ENCODE measurements at places on chromosomes 1 and 21. TPM values are rescaled to one million over a fixed set of nuclear protein-coding genes. Genes with fewer than 3 reads are reported as not detected.

The S100A3 gene
- 4.6 TPM for total RNA-seq

The MTARC1 gene
- total RNA-seq, result 50.2 TPM

The EPHA8 gene
- 0.07 TPM for total RNA-seq

- H3K27ac ChIP-seq, result no peak overlapping the region
- H3K4me3 ChIP-seq, result no peak overlapping the region
- no peaks in the 10 kb centered on the region for H3K36me3 ChIP-seq
- H3K27me3 ChIP-seq, result no peaks in the 10 kb centered on the region
- DNase-seq, result no peak
- no peaks in the 10 kb centered on the region for H3K4me1 ChIP-seq
These were observed 100.9 kb downstream of the RUNX1 start for GRCh38 chr21:34948157-34948556.

DNA sequence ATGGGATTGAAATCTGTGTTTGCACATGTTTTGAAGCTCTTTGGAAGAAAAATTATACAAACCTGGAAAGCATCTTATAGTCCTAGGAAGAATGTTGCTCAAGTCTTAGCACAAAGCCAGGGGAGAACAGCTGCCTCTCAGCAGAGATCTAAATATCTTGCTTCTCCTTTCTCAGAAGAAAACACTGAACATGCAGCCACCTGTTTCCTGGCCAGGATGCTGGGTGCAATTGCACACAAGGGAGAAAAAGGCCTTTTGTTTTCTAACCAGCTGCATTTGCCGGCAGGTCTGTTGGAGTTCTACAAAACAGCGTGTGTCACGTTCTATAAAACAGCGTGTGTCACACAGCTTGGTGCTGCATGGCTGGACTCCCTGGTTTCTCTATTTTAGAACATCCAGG, 259.6 kb upstream of the PLD5 start:
- no peaks in the 10 kb centered on the region for H3K4me1 ChIP-seq
- H3K27me3 ChIP-seq, result peaks cover 89% of the 10 kb centered on the region
- H3K36me3 ChIP-seq, result no peaks in the 10 kb centered on the region

DNA sequence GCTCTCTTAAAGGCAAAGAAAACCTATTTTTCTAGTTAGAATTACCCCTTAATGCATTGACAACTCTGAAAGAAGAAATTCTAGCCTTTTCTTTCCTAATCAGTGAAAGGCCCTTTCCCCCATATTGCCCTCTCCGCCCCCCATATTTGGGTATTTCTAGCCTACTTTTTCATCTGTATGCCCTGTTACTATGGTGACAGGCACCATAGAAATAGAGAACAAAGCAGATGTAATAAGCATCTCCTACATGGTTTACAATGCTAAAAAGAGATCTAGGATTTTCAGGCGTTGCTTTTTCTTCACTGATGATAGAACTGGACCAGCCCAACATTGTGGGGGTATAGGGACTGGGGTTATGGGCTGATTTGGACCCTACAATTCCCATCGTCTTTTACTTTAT, 14.5 kb downstream of the LRRC8B start:
- no peaks in the 10 kb centered on the region for H3K36me3 ChIP-seq
- no peak for DNase-seq

The PTPRU gene
- total RNA-seq, result 25.7 TPM

GRCh38 chr1:53196017-53196484, 573 bp upstream of the CPT2 start:
- DNase-seq, result peak; percentile 32
- H3K36me3 ChIP-seq, result no peaks in the 10 kb centered on the region
- no peaks in the 10 kb centered on the region for H3K27me3 ChIP-seq
- H3K4me3 ChIP-seq, result peak overlapping the region; percentile 91
- H3K4me1 ChIP-seq, result peaks cover 23% of the 10 kb centered on the region

The ZNF687 gene
- 30.3 TPM for total RNA-seq

The INSRR gene
- not detected for total RNA-seq

The ZNF684 gene
- 2.1 TPM for total RNA-seq

DNA sequence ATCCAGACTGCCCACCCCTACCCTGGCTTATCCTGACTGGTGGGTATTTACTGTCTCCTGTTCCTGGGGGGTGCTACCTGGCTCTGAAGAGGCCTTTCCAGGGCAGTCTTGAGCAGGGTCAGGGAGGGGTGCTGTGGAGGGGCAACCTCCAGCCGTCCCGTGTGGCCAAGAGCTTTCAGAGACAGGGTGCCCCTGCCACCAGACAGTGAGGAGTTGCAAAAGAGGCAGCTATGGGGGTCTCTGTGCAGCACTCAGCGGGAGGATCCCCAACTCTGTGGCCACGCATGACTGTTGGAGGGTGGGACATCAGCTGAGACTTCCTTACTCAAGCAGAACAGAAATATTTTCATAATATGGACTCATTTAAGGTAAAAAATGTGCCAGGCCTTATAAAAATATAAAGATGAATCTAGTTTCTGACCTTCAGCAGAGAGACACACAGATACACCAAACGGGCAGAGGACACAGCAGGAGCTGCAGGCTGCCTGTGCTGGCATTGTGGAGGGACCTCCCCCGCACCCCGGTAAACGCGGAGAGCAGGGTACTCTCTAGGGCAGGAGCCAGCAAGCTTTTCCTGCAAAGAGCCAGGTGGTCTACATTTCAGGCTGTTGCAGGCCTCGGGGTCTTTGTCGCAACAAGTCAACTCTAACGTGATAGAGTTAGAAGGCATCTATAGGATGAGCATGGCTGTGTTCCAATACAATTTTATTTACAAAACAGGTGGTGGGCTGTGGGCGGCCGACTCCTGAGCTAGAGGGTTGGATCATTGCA, 252.6 kb downstream of the RHOU start:
- H3K4me1 ChIP-seq, result no peaks in the 10 kb centered on the region
- peaks cover 89% of the 10 kb centered on the region for H3K27me3 ChIP-seq
- no peak for DNase-seq
- H3K4me3 ChIP-seq, result no peak overlapping the region
- H3K36me3 ChIP-seq, result no peaks in the 10 kb centered on the region

DNA sequence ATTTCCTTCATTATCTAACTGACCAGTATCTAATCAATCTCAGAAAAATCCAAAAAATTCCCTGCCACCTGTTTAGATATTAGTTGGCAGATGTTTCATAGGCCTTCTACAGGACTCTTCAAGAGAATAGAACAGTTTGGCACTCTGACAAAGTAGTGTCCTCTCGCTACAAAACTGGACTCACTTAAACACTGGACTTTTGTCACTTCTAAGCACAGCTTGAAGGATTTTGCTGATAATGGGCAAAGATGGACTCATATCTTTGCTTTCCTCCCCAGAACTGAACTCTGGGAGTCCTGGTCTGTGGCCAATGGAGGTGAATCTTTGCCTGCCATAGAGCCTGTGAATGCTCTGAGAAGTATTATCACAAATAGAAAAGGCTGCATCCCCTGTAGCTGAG, 58.2 kb upstream of the ZNF326 start:
- no peak overlapping the region for H3K27ac ChIP-seq
- no peak for DNase-seq
- H3K4me1 ChIP-seq, result peaks cover 9% of the 10 kb centered on the region
- no peaks in the 10 kb centered on the region for H3K27me3 ChIP-seq
- H3K36me3 ChIP-seq, result peaks cover 20% of the 10 kb centered on the region
- no peak overlapping the region for H3K4me3 ChIP-seq

GRCh38 chr1:14460173-14460572, 138.3 kb upstream of the KAZN start:
- H3K27ac ChIP-seq, result no peak overlapping the region
- no peak overlapping the region for H3K4me3 ChIP-seq
- no peaks in the 10 kb centered on the region for H3K4me1 ChIP-seq
- no peak for DNase-seq
- no peaks in the 10 kb centered on the region for H3K36me3 ChIP-seq

The LAPTM5 gene
- not detected for total RNA-seq

The SLC1A7 gene
- total RNA-seq, result 0.23 TPM

DNA sequence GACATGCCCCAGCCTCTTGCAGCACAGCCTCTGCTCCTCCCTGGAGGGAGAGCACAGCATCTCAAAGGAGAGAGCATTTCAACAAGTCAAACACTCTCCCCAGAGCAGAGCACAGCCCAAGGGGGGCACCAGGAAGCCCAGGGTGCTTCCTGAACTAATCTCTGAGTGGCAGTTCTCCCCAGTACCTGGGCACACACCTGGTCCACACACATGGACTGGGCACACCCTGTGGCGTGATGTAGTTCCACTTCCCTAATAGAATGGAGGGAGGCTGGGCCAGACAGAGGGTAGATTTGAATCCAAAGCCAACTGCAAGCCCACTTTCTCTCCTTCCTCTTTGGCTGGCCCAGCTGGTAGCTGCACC, 55.5 kb downstream of the CD46 start:
- no peak for DNase-seq
- peaks cover 24% of the 10 kb centered on the region for H3K36me3 ChIP-seq
- H3K27me3 ChIP-seq, result no peaks in the 10 kb centered on the region
- no peak overlapping the region for H3K4me3 ChIP-seq

DNA sequence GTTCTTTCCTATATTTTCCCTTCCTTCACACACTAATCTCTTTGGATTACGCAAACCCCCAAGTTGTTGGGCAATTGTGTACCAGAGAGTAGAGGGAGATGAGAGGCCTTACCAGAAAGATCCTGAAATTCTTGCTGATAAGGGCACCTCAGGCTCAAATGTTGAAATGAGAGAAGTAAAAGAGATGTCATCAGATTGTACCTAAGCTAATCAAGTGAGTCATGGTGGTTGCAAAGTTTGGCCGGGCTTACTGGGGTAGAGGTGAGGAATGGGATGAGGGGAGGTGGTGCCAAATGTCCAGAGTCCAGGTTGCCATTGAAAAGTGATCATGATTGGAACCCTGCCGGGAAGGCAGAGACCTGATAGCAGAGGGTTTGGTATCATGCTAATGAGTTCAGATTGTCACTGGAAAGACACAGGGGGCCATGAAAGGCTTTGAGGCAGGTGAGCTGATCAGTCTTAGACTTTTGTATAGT, 43.1 kb downstream of the OPTC start:
- peak overlapping the region; percentile 81 for H3K27ac ChIP-seq
- H3K36me3 ChIP-seq, result no peaks in the 10 kb centered on the region
- no peaks in the 10 kb centered on the region for H3K27me3 ChIP-seq
- H3K4me1 ChIP-seq, result peaks cover 55% of the 10 kb centered on the region
- peak; percentile 93 for DNase-seq
- H3K4me3 ChIP-seq, result no peak overlapping the region

GRCh38 chr1:15354580-15354965, 55.1 kb upstream of the EFHD2 start:
- H3K27me3 ChIP-seq, result no peaks in the 10 kb centered on the region
- no peaks in the 10 kb centered on the region for H3K36me3 ChIP-seq
- peaks cover 71% of the 10 kb centered on the region for H3K4me1 ChIP-seq
- no peak overlapping the region for H3K4me3 ChIP-seq

The DEPDC1 gene
- total RNA-seq, result 21.6 TPM

- H3K4me3 ChIP-seq, result no peak within 1 kb of the TSS
- H3K27ac ChIP-seq, result peak within 1 kb of the TSS; percentile 83
- DNase-seq, result no peak
These were observed at the start of gene CLDN14 for GRCh38 chr21:36479415-36480402. Gene CLDN14 (minus strand): TSS chr21:36480122. CDS start chr21:36461695, 18,427 bp downstream.

The CCDC28B gene
- 4.7 TPM for total RNA-seq

DNA sequence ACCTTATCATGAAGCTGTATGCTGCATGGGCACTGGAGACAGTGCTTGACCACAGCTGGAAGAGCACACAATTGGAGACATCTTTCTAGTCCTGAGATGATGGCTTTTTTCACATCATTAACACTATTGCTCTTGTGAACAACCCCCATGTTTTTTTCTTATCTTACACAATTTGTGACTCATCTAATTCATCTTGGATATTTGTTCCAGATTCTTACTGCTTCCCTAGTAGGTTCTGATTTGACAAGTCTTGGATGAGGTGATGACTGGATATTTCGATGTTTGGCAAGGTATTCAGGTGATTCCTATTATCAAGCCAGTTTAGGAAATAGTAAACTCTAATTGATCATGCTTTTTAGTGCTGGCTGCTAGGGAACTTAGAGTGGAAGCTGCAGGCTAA, 23.7 kb downstream of the HLX start:
- H3K4me3 ChIP-seq, result no peak overlapping the region
- peak; percentile 19 for DNase-seq
- no peaks in the 10 kb centered on the region for H3K36me3 ChIP-seq

GRCh38 chr1:95562230-95562629, 328.2 kb downstream of the RWDD3 start:
- DNase-seq, result no peak
- no peaks in the 10 kb centered on the region for H3K27me3 ChIP-seq
- H3K4me1 ChIP-seq, result no peaks in the 10 kb centered on the region

The RUNX3 gene
- total RNA-seq, result 3.7 TPM

DNA sequence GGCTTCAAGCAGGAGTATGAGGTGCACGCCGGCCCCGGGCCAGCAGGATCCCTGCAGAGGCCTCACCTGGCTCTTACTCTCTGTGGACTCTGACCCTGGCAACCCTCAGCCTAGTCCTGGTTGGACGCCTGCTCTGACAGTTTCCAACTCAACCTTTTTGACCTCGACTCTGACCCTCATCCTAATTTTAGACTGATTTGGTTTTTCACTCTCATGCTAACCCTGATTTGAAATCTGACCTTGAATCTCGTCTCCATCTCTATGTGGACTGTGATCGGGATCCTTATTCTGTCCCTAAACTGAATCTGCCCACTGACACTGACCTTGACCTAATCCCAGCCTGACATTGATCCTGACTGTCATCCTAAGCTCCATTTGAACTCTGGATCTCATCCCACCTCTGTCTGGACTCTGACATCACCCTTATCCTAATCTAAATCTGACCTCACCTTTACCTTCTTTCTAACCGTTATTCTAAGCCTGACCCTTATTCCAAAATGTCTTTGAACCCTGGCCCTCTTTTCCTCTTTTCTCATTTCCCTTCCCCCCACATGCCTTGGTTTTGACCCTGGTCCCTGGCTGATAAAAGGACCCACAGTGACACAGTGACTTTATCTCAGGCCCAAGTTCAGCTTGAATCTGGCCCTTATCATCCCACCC, 67.8 kb downstream of the PTPRU start:
- no peak overlapping the region for H3K4me3 ChIP-seq
- no peak overlapping the region for H3K27ac ChIP-seq
- H3K27me3 ChIP-seq, result no peaks in the 10 kb centered on the region
- 0 out of 2 replicates have a peak, but pooled peaks cover 3% of the 10 kb centered on the region for H3K4me1 ChIP-seq
- H3K36me3 ChIP-seq, result no peaks in the 10 kb centered on the region

The SH2D5 gene
- 11.2 TPM for total RNA-seq

The PLPP3 gene
- 32.8 TPM for total RNA-seq

- H3K36me3 ChIP-seq, result no peaks in the 10 kb centered on the region
- no peaks in the 10 kb centered on the region for H3K27me3 ChIP-seq
- H3K4me3 ChIP-seq, result no peak overlapping the region
- DNase-seq, result no peak
These were observed 4.2 kb upstream of the BSDC1 start for GRCh38 chr1:32398401-32398800.

DNA sequence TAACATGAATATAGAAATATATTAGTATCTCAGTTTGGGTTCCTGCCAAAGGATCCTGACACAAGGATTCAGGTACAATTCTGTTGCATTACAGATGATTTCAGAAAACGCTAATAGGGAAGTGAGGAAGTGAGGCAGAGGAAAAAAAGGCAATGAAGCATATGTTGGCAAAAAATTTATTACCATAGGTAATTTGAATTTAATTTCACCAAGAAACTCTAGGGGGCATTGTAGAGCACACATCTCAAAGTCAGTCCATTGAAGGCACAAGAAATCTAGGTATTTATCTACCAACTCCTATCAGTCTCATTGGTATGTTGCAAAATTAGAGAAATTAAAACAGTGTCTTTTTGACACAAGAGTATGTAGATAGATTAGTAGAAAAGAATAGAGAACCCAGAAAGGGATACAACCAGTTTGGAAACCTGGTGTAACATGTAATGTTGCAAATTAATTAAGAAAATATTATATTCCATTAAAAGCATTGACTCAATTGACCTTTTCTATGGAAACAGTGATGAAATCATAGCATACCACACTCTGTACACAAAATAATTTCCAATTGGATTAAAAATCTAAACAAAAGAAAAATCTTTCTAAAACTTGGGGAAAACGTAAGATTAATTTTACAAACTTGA, 104.9 kb upstream of the SNX7 start:
- DNase-seq, result peak; percentile 71
- no peak overlapping the region for H3K27ac ChIP-seq
- no peaks in the 10 kb centered on the region for H3K36me3 ChIP-seq
- no peaks in the 10 kb centered on the region for H3K27me3 ChIP-seq
- no peak overlapping the region for H3K4me3 ChIP-seq

The KCNJ6 gene
- not detected for total RNA-seq
